Right forelimb (tissue), 1 donor: ENCODE measurements at places on chromosomes 6 and 20.

- no peak for DNase-seq
Observed at GRCh38 chr6:3724451-3725144, 26.9 kb downstream of the PXDC1 start.

DNA sequence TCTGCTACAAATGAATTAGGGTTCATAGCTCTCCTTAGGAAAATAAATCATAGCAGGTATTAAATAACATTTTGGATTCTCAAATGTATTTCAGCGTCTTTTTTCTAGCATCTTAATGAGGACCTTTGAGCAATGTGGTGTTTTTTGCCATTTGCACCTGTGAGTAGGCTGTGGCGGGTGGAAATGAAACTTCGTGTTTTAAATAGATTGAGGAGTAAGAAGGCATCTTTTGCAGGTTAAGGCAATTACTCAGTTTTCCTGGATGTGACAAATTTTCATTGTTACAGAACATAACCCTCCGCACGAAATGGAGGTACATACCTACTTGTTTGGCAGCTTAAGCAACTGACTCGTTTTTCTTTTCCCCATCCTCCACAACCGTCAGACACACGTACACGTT is 708.9 kb upstream of the NRSN1 start:
- DNase-seq, result no peak

GRCh38 chr6:13331516-13332348 is 3.4 kb upstream of the TBC1D7 start:
- DNase-seq, result no peak

DNA sequence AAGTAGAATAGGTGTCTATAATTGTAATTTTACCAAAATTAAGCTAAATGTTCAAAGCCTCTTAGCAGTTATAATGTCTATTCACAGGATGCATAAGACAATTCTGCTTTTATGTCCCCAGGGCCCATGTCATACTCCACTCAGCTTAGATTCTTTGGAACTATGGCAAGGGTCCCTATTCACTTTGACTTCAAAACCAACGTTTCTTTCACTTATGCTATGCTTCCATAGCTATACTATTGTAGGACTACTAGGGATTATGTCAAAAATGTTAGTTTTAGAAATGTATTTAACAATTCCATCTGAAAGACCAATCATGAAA is 15.8 kb upstream of the ADGRG6 start:
- DNase-seq, result no peak

GRCh38 chr6:2839982-2840748 is 1.5 kb downstream of the SERPINB1 start:
- no peak for DNase-seq

DNA sequence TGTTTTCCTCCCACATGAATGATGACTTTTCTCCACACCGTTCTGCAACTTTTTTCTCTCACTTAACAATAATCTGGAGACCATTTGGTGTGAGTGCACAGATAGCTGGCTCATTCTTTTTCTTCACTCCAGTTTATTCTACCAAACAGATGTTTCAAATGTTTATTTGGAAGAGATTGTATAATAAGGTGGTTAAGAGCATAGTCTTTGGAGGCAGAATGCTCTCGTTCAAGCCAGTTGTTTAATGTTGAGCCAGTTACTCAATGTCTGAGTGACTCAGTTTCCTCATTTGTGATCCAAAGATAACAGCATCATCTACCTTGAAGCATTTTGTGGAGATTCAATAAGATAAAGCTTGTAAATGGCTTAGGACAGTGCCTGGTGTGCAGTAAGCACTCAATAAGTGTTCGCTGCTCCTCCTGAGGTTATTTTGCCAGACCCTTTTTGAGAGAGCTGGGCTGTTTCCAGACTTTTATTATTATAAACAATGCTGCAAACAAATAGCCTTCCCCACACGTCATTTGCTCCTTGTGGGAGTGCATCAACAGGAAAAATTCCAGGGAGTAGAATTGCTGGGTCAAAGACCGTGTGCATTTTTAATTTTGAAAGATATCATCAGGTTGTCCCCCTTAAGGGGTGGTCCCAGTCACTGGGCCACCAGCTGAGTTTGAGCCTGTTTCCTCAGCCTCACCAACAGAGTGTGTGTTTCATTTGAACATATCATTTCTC is 70.6 kb downstream of the VEGFA start:
- DNase-seq, result no peak

- DNase-seq, result no peak
Observed at GRCh38 chr6:119157506-119157815, 79.0 kb upstream of the FAM184A start.

DNA sequence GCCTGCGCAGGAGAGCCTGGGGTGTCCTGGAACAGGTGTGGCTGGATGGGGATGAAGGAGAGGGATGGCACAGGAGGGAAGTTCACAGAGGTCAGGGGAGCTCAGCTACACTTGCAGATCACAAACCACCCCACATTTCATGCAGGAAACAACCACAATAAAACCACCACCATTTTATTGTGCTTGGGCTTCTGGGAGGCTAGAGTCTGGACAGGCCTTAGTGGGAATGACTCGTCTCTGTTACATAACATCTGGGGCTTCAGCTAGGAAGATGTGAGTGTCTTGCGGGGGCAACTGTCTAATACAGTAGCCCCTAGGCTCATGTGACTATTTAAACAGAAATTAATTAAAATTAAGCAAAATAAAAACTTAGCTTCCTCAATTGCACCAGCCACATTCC is 33.4 kb downstream of the SNX5 start:
- no peak for DNase-seq

DNA sequence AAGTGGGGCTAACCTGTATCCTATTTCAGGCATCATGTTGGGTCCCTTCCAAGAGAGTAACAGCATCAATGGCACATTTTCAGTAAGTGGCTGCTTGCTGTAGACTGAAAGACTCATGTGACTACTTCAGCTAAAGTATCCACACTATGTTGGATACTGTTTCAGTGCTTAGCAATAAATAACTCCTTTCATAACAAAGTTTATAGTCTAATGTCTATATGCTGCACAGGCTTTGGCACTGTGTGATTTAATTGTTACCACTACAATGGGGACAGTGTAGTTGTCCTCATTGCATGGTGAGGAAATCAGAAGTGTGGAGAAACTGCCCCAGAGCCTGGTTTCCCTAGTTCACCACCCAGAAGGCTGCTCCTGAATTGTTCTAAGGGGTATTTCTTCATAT is 318.0 kb upstream of the PTCHD4 start:
- no peak for DNase-seq

DNA sequence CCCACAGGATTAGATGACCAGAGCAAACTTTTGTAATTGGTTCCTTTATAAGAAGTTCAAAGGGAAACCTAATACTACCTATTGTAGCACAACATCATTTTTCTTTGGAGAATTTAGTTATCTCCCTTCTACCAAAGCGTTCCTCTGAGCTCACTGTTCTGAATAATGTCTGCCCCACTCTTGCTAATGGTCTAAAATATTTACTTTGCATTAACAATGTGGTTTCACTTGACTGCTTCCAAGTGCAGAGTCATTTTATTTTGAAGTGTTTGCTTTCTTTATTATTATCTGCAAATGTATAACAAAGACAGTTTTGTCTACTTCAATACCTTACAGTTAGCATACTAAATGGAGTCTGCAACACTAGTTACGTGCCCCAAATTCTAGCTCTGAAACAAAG is 15.0 kb downstream of the TRAPPC3L start:
- no peak for DNase-seq

DNA sequence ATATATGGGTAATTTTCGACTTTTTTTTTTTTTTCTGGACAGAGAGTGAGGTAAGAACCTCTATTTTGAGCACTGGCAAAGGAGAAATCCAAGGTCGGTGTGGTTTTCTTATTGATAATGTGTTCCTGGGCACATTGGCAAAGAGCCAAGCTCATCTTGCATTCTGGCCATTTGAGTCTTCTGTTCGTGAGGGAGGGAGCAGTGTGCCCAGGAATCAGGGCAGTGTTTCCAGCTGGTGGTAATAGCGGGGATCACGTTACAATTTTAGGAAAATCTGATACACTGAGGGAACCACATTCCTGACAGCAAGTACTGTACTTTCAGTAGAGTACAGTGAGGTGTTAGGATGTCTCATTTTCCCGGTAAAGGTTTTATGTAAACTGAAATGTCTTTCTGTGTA is 442.3 kb upstream of the MAP3K7 start:
- DNase-seq, result no peak

GRCh38 chr6:90469906-90470305 is 117.0 kb downstream of the MAP3K7 start:
- DNase-seq, result no peak

DNA sequence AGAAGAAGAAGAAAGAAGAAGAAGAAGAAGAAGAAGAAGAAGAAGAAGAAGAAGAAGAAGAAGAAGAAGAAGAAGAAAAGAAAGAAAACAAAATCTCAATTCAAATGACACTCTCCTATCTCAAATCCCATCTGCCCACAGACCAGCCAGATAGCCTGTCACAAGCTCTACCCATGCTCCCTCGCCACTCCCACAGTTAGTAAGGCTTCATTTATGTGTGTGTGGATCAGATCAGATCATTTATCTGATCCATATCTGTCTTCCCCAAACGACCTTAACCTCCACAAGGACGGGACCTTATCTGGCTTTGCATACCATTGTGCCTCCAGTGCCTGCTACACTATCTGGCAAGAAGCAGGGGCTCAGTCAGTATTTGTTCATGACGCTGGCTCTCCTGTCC is 81.9 kb upstream of the RREB1 start:
- no peak for DNase-seq

DNA sequence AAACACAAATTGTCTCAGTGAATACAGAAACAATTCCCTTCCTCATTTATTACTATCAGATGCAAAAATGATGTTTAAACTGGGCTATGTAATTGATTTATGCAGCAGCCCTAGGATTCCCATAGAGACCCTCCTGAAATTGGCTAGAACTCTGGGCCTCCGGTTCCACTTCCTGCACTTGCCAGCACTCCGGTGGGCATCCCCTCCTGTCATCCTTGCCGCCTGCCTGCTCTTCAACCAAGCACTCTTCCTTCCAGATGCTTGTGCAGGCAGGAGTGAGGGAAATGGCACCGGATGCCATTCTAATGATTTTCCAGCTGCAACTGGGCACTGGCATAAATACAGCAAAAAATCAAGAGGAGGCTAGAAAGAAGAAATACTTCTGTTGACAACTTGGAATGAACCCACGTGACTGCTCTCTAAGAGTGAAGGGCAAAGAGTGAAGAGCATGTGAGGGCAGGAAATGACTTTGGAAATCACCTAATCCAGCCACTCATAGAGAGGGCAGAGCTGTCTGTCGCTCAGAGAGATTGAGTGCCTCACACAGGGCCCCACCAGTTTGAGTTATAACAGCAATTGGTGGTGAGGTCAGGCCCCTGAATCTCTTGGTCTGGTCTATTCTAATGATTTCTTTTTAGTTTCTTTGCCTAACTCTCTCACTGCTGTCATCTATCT is 3.7 kb upstream of the NEDD9 start:
- DNase-seq, result no peak

GRCh38 chr6:85865420-85866369 is 223.0 kb upstream of the SYNCRIP start:
- DNase-seq, result no peak

GRCh38 chr6:77440206-77440976 is 22.9 kb downstream of the HTR1B start:
- DNase-seq, result no peak

- no peak for DNase-seq
Observed at GRCh38 chr20:32999603-33000250, 4.5 kb downstream of the SUN5 start.

DNA sequence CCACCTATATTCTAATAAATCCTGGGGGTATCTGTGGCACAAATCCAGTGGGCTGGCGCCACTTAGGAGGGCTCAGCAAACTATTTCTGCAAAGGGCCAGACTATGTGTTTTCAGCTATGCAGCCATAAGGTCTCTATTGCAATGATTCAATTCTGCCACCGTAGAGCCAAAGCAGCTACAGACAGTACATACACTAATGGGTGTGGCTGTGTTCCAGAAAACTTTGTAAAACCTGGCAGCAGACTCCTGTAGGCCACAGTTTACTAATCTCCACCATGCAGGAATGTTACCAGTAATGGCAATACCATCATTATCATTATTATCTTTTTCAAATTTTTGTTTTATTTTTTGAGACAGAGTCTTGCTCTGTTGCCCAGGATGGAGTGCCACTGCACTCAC is 65.7 kb downstream of the SULF2 start:
- DNase-seq, result no peak

- no peak for DNase-seq
Observed at GRCh38 chr20:478949-479429, 16.7 kb upstream of the TBC1D20 start.

DNA sequence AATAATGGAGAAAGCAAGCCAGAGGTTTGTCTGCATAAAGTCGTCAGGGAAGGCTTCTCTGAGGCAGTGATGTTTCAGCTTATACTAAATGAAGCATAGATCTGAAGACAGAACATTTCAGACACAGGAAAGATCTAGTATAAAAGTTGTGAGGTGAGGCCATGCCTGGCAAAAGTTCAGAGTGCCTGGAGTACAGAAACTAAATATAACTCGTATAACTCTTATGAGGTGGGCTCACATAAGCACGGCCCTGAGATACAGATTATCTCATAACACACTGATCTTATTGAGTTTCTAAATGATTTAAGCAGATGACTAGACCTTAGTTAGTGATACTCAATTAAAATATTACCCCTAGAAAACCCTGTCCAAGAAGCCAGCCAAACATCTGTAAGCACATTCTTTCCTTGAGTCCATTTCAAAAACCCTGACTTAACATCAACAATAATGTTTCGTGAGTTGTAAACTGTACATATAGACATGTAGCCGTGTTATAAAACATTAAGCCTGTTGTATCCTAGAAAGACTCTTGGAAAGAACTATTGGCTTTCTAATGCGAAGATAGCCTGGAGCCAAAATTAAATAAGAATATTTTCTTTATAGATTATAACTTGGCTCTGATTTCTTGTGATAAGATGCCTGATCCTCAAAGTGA is 667.6 kb downstream of the TENT5A start:
- DNase-seq, result no peak

- no peak for DNase-seq
Observed at GRCh38 chr6:115947966-115948541, 112.6 kb downstream of the FRK start.

- peak; percentile 85 for DNase-seq
Observed at GRCh38 chr6:21596145-21596948, 2.8 kb downstream of the SOX4 start.

DNA sequence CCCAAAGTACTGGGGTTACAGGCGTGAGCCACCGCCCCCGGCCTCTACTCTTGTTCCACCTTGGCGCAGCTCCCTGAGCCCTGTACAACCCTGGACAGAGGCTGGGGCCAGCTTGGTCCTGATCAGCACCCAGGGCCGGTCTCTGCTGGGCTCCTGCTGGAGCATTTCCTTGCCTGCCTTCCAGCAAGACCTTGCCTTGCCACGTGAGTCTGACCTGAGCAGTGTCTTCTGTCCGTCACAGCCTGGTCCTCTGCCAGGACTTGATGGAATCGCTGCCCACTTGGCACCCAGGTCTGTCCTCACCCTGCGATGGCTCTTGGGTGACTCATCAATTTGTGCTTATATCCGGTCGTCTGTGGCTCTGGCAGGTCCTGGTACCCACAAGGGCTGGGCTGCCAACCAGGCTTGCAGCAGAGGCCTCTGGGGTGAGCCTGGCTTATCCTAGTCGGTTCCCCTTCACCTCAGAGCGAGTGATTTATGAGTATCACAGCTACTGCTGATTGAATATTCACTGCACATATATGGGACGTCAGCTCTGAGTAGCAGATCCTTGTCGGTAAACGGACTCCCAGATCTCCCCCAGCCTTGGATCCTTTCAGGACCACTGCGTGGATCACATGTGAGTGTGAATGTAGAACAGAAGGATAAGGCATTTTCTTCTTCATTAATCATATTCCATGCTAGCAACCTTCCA is 10.1 kb upstream of the SULF2 start:
- no peak for DNase-seq

- DNase-seq, result no peak
Observed at GRCh38 chr6:79302341-79302740, 67.9 kb upstream of the HMGN3 start.

GRCh38 chr6:73264446-73264845 is 1.4 kb upstream of the KHDC1 start:
- DNase-seq, result no peak
